ENCODE measurements at places on chromosomes 11 and 22.

GRCh38 chr11:40129266-40129665, 1330.2 kb downstream of the LRRC4C start:
- DNase-seq: no peak

- DNase-seq: no peak
These were observed 9.7 kb downstream of the KIRREL3 start for GRCh38 chr11:126990716-126991480.

GRCh38 chr11:30016588-30017363, at the start of gene KCNA4:
KCNA4 (minus strand) TSS chr11:30017030; CDS start chr11:30012678, 4,352 bp downstream.
- no peak for DNase-seq

DNA sequence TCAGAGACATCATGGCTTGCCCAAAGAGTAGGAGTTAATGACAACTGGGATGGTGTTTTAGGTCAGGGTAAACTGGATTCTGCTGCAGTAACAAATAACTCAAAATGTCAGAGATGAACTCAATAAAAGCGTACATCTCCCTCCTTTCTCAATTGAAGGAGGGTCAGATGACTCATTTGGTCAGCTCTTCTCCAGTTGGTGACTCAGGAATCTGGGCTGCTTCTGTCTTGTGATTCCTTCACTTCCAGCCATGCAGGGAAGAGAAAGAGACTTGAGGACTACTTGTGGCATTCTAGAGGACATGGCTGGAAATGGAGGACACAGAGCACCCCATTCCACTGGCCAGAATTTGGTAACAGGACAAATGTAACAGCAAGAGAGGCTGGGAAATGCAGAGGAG, 3.2 kb upstream of the SYT13 start:
- DNase-seq: peak; percentile 18

GRCh38 chr11:107203656-107204055, 185.4 kb upstream of the GUCY1A2 start:
- DNase-seq: no peak

DNA sequence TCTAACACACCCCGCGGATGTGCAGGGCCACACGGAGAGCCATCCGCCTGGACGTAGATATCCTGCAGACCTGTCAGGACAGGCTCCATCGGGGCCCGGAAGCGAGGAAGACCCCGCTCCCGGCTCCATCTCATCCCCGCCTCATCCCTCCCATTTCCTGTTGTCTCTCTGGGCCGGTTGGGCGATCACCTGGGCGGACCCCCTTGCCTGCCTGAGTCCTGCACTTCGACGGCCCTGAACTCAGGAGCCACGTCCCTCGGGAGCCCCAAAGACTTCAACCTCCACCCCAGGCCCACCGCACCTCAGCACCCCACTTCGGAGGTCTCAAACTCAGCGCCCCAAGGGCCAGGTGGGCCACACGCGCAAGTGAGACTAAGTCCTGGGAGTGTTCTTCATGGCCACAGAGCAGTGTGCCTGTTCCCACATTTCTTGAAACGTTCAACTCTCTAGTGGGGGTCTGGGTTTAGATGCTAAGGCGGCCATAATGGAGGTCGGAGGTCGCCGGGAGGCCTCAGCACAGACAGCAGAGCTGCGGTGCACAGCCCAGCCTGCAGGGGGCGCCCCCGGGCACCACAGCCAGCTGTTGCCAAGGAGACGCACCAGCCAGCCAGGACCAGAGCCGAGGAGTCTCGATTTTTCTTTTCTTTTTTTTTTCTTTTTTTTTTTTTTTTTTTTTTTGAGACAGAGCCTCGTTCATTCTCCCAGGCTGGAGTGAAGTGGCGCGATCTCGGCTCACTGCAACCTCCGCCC, 26.0 kb upstream of the FADD start:
- peak; percentile 59 for DNase-seq

DNA sequence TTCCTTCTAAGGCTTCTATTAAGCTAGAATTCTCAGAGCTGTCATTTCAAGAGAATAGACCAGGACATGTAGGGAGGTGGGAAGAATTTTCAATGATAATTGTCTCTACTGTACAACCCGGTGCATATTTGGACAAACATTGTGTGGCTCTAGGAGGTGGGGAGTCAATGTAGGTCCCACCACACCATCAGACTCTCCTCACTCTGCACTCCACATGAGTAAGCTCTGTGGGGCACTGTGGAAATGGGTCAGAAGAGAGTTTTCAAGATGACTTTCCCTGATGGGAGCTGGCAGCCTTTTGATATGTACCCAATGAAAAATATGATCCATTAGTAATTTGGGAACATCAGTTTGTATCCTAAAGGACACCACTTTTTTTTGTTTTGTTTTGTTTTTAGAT, 33.2 kb downstream of the OR2AG2 start:
- DNase-seq: no peak

Data from HTR-8/SVneo (cell line).